Activated naive CD4-positive, alpha-beta T cell (primary cell): ENCODE measurements at places on chromosomes 7 and 10.

DNA sequence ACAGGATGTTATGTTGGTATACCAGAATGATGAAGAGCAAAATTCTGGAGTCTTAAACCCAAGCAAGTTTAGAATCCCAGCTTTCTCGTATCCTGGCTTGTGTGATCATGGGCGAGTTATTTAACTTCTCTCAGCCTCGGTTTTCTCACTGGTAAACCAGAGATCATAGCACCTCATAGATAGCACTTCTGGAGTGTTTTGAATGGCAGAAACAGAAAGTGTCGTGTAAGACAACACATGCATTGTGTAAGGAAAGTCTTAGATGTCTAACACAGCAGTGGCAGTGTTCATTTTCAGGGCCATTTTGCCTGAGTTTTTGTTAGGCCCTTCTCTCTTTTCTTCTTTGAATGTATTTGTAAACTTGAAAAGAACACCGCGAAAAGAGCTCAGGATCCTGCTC is 465.1 kb downstream of the AUTS2 start:
- no peak for DNase-seq

DNA sequence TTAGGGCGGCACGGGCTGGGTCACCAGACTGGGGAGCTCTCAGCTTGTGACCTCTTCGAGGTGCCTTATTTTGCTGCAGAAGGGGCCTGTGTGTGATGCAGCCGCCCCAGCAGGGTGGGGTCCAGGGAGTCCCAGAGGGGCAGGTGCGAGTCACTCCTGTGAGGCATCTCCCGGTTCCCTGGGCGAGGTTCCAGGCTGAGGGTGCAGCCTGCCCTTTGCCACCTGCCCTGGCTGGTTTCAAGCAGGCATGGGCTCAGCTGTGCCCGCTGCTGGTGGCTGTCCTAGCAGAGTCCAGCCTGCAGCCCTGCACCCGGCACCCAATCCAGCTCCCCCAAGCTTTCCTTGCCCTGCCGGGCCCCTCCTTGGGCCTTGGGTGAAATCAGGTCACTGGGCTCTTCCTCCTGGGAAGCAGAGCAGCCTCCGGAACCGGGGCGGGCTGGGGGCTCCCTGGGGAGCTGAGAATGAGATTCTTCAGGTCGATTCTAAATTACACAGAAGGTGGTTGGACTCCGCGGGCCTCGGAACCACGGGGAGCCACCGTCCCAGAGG is 64.8 kb downstream of the PWWP2B start:
- no peak for DNase-seq

DNA sequence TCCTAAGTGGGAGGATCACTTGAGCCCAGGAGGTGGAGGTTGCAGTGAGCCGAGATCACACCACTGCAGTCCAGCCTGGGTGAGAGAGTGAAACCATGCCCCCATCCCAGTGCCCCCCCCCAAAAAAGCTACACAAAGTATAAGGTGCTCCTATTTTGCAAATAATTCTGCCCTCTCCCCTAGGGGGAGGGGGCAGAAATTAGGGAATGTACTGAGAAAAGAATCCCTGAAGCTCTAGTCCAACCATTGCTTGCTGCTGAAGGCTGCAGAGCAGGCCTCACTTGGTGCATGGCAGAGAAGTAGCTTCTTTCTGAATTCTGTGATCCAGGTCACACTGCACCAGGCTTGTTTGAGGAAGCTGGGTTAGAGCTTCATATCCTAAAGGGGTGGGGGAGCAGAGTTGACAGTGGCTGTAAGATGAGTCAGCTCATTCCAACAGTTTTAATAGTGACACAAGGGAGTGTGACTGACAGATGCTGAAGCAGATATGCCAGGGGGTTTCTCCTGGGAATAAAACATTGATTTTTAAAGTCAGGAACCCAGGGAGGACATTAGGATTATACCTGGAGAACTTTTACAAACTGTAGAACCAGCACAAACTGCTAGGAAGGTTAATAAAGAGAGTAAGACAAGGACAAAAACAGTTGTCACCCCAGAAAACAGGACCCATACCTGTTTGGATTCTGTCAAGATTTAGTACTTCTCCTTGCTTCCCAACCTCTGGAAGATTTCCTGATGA is 32.8 kb upstream of the STRIP2 start:
- DNase-seq = no peak

GRCh38 chr10:71959526-71959925 is 4.7 kb upstream of the CHST3 start:
- no peak for DNase-seq

- DNase-seq = no peak
These were observed 414.0 kb upstream of the MKI67 start for GRCh38 chr10:128540128-128540762.
